ENCODE measurements at places on chromosomes 13 and 19. TPM values are rescaled to one million over a fixed set of nuclear protein-coding genes. Genes with fewer than 3 reads are reported as not detected.

DNA sequence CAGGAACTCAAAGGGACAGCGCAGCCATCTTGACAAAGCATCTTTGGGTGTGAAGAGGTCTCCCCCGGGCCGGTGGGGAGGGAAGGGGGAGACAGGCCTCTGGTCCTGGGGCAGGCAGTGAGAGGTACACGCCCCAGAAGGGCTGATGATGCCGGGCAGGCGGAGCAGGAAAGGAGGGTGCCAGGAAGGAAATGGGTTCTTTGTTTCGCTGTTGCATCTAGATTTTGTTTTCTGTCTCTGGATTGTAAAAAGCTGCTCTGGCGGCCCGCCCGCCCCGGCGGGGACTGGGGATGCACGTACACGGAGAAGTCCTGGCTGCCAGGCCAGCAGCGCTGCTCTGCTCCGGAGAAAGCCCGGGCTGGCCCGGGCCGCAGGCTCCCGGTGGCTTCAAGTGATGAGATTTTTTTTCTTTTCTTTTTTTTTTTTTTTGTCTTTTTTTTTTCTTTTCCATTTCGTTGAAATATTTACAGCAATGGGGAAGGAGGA, 13.2 kb upstream of the ASF1B start:
- H3K27me3 ChIP-seq = no peaks in the 10 kb centered on the region
- H3K4me3 ChIP-seq = no peak overlapping the region
- H3K4me1 ChIP-seq = no peaks in the 10 kb centered on the region
- no peaks in the 10 kb centered on the region for H3K36me3 ChIP-seq
- DNase-seq = peak; percentile 90

GATAD2A gene
- 86.7 TPM for total RNA-seq

SIGLEC9 gene
- 11.5 TPM for total RNA-seq

DNA sequence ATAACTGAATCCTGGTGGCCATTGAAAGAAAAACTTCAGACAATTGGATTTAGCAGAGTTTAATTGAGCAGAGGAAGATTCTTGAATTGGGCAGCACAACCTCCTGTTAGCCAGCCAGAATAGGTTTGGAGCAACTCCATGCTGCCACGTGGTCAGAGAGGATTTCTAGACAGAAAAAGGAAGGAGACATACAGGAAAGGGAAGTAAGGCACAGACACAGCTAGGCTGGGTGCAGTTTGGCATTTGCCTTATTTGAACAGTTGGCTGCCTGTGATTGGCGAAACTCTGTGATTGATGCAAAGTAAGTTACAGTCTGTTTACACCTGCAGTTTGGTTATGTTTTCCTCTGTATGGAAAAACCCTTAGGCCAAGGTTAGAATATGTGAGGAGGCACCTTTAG, 85.8 kb upstream of the SPATA13 start:
- H3K27me3 ChIP-seq = no peaks in the 10 kb centered on the region
- DNase-seq = peak; percentile 68
- no peaks in the 10 kb centered on the region for H3K36me3 ChIP-seq
- H3K4me3 ChIP-seq = no peak overlapping the region

KLK14 gene
- total RNA-seq = 0.57 TPM

- no peak overlapping the region for H3K27ac ChIP-seq
- no peak for DNase-seq
- H3K4me3 ChIP-seq = no peak overlapping the region
- no peaks in the 10 kb centered on the region for H3K36me3 ChIP-seq
Observed at GRCh38 chr13:105513448-105513847, 1022.0 kb downstream of the EFNB2 start.

HCST gene
- total RNA-seq = 18.7 TPM

SIGLEC7 gene
- 4.5 TPM for total RNA-seq

DNA sequence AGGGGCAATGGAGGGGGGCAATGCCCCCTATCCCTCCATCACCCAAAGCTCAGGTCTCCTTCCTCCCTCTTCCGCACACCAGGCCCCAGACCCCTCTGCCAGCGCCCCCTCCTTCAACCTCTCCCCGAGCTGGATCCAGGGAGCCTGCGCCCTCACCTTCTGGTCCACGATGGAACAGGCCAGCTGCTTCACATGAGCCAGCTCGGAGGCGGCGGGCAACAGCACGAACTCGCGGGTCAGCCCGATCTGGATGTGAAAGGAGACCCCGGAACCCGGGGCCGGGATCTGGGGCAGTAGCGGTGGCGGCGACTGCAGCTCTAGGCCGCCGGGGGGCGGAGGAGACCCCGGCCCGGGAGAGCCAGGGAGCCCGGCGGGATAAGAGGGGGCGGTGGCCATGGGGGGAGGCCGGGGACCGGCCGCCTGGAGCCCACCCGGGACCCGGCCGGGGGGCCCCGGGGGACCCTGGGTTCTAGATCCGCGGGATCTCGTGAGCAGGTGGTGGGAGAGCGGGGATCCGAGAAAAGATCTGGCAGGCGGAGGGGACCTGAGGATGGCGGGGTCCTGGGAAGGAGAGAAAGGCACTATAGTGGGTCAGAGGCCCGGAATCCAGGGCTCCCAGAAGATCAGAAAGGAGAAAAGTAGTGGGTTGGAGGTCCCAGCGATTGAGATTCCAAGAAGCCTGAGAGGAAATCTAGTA, 791 bp downstream of the PRKD2 start:
- no peaks in the 10 kb centered on the region for H3K36me3 ChIP-seq
- peak overlapping the region; percentile 83 for H3K4me3 ChIP-seq
- H3K27me3 ChIP-seq = no peaks in the 10 kb centered on the region
- no peak overlapping the region for H3K27ac ChIP-seq
- peak; percentile 80 for DNase-seq

DNA sequence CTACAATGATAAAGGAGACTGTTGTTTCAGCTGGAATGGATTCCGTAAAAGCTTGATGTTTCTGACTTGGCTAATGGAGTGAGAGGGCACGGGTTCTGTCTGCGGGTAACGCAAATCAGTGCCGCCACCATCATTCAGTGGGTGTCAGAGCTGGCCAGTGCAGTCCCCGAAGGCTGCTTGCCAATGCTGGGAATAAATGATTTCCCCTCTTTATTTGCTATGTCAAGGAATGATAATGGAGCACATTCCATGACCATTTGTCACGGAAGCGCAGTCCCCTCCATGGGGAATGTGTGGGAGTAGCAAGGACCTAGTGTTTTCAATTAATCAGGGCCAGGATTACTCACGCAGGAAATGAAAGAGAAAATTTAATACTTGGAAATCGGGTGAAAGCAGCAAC, 899.3 kb downstream of the UQCRFS1 start:
- no peak overlapping the region for H3K27ac ChIP-seq
- H3K4me3 ChIP-seq = no peak overlapping the region
- no peaks in the 10 kb centered on the region for H3K36me3 ChIP-seq
- DNase-seq = no peak

CEACAM3 gene
- total RNA-seq = 0.39 TPM

GRCh38 chr19:42427313-42427712, at the start of gene LIPE:
Gene LIPE, minus strand, starts transcription at chr19:42427388. Its CDS starts 239 bp downstream, at chr19:42427149.
- no peak within 1 kb of the TSS for H3K27ac ChIP-seq
- H3K36me3 ChIP-seq = no peaks in the 10 kb centered on the region
- no peaks in the 10 kb centered on the region for H3K27me3 ChIP-seq
- H3K4me1 ChIP-seq = no peaks in the 10 kb centered on the region
- DNase-seq = no peak

DNA sequence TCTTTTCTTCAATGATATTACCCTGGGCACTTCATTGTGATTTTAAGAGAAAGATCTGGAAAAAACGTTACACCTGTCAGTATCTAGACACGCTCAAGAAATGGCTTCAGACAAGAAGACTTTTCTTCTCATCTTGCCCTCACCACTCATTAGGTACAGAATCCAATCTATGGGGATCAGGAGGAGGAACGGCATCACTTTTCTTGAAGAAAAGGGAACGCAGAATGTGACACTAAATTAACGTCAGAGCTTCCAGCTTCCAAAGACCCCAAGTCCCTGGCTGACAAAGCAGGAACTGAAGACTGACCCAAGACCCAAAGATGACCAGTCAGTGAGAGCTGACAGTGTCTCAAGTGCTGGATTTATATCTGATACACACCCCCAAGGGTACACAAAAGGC, 48.2 kb downstream of the BRD4 start:
- no peak overlapping the region for H3K4me3 ChIP-seq
- no peak overlapping the region for H3K27ac ChIP-seq
- H3K4me1 ChIP-seq = peaks cover 25% of the 10 kb centered on the region
- H3K27me3 ChIP-seq = no peaks in the 10 kb centered on the region
- DNase-seq = no peak

GRCh38 chr19:12838182-12838885, at the start of gene MAST1:
Gene MAST1, plus strand, starts transcription at chr19:12838515. Its CDS starts 58 bp downstream, at chr19:12838573.
- no peaks in the 10 kb centered on the region for H3K4me1 ChIP-seq

- no peaks in the 10 kb centered on the region for H3K36me3 ChIP-seq
- H3K27ac ChIP-seq = no peak overlapping the region
- H3K4me3 ChIP-seq = no peak overlapping the region
- DNase-seq = no peak
- no peaks in the 10 kb centered on the region for H3K4me1 ChIP-seq
Observed at GRCh38 chr13:88074794-88075510, 403.8 kb downstream of the SLITRK5 start.

DNA sequence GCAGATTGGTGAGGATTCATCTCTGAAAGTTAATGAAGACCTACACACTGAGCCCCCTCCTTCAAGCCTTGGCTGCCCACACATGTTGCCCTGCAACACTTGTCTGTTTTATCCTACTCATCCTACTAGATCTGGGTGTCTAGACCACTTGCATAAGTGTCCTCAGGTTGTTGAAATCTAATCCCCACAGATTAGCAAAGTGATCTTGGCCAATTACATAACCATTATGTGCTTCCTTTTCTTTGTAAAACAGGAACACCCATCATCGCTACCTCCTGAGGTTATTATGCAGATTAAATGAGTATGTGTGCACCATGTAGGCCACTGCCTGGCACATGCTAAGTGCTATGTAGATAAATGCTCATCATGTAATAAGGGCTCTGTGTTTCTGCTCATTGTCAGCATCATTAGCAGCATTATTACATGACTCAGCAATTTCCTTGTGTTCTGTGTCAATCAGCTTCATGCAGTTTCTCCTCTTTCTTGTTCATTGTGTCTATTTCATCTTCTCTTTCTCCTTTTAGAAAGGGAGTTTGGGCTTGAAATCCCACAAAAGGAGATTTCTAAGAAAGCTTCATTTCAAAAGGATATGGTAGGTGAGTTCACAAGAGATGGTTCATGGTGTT, 15.1 kb downstream of the ZNF175 start:
- peaks cover 14% of the 10 kb centered on the region for H3K36me3 ChIP-seq
- no peak overlapping the region for H3K4me3 ChIP-seq
- H3K27me3 ChIP-seq = no peaks in the 10 kb centered on the region
- DNase-seq = no peak
- no peak overlapping the region for H3K27ac ChIP-seq

- DNase-seq = peak; percentile 80
- H3K4me3 ChIP-seq = no peak overlapping the region
- H3K36me3 ChIP-seq = no peaks in the 10 kb centered on the region
- no peaks in the 10 kb centered on the region for H3K27me3 ChIP-seq
Observed at GRCh38 chr19:53195265-53195903, 2.2 kb upstream of the ZNF665 start.

DNA sequence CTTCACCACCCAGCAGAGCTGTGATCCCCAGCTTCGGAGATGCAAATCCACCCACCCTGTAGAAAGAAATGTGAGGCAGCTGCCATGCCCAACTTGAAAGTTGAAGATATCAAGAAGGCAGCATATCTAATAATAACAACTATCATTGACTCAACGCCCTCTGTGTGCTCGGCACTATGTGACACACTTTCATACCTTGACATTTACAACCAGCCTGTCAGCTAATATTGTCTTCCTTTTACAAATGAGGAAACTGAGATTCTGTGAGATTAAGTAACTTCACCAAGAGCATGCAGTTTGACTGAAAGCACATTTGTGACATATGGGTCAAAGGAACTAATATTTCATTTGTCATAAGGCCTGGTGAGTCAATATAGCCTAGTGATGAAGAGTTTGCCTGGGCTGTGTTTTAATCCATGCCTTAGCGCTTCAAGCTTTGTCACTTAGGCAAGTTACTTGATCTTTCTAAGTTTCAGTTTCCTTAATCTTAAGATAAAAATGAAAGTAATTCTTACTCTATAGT, 137.0 kb downstream of the FLT1 start:
- DNase-seq = no peak
- no peaks in the 10 kb centered on the region for H3K36me3 ChIP-seq
- no peak overlapping the region for H3K27ac ChIP-seq
- H3K4me1 ChIP-seq = no peaks in the 10 kb centered on the region
- H3K27me3 ChIP-seq = no peaks in the 10 kb centered on the region

PEAK3 gene
- 1.5 TPM for total RNA-seq

- no peak for DNase-seq
- no peaks in the 10 kb centered on the region for H3K36me3 ChIP-seq
- H3K4me3 ChIP-seq = no peak overlapping the region
- no peaks in the 10 kb centered on the region for H3K27me3 ChIP-seq
Observed at GRCh38 chr13:104043184-104043583, 977.0 kb upstream of the SLC10A2 start.

MEIOSIN gene
- total RNA-seq = not detected

- H3K27ac ChIP-seq = no peak overlapping the region
- H3K27me3 ChIP-seq = no peaks in the 10 kb centered on the region
- no peaks in the 10 kb centered on the region for H3K4me1 ChIP-seq
- DNase-seq = no peak
Observed at GRCh38 chr19:28963486-28964250, 249.3 kb downstream of the UQCRFS1 start.

LENG9 gene
- total RNA-seq = 7.4 TPM

GRCh38 chr13:91046715-91047327, 300.7 kb upstream of the MIR17HG start:
- H3K27ac ChIP-seq = no peak overlapping the region
- no peak overlapping the region for H3K4me3 ChIP-seq
- no peak for DNase-seq
- no peaks in the 10 kb centered on the region for H3K27me3 ChIP-seq

- no peak for DNase-seq
- no peaks in the 10 kb centered on the region for H3K4me1 ChIP-seq
- no peak overlapping the region for H3K4me3 ChIP-seq
- H3K27ac ChIP-seq = no peak overlapping the region
- no peaks in the 10 kb centered on the region for H3K27me3 ChIP-seq
Observed at GRCh38 chr19:23436318-23436717, 41.0 kb upstream of the ZNF91 start.

PLVAP gene
- 411 TPM for total RNA-seq

GRCh38 chr13:84910423-84910822, 888.8 kb downstream of the SLITRK6 start:
- H3K36me3 ChIP-seq = no peaks in the 10 kb centered on the region
- H3K27me3 ChIP-seq = no peaks in the 10 kb centered on the region
- H3K27ac ChIP-seq = no peak overlapping the region
- no peak for DNase-seq
- H3K4me1 ChIP-seq = no peaks in the 10 kb centered on the region
- no peak overlapping the region for H3K4me3 ChIP-seq

Measured in aorta (tissue), 5 donors.